T-helper 2 cell treated with Interferon-gamma antibody and Interleukin-4, amounts not matched to agents 5 μg/mL and 100 μg/mL, for 36 hours (primary cell): ENCODE measurements at places on chromosomes 12 and 14.

- DNase-seq: no peak
Observed at GRCh38 chr12:31267966-31268365, 58.0 kb downstream of the SINHCAF start.

DNA sequence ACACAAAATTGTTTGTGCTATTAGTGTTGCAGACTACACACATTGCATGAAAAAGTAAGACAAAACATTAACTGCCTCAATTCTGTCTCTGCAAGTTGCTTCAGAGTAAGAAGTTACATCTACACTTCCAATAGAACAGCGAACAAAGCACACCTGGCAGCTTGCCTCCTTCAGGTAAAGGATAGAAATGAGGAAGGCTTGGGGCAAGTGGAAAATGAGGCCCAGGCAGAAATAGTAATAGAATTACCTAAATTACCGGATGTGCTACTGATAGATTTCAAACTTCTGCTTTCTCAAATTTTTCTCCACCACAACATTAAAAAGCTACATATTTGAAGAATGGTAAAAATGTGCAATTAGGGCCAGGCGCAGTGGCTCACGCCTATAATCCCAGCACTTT, 37.7 kb downstream of the CCDC175 start:
- no peak for DNase-seq

DNA sequence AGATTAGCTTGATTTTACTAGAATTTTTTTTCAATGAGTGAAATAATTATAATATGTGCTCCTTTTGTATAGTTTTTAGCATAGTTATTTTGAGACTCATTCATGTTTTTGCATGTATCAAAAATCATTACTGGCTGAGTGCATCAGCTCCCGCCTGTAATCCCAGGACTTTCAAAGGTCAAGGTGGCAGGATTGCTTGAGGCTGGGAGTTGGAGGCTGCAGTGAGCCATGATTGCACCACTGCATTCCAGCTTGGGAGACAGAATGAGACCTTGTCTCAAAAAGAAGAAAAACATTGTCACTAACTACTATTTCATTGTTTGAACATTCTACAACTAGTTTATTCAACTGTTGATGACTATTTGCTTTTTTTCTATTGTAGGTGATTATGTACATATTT, 802.7 kb downstream of the SLC16A7 start:
- DNase-seq: no peak

GRCh38 chr14:23168246-23168645, 15.2 kb downstream of the SLC7A8 start:
- DNase-seq: no peak

- no peak for DNase-seq
Observed at GRCh38 chr12:64672925-64673409, 62.7 kb downstream of the RASSF3 start.

DNA sequence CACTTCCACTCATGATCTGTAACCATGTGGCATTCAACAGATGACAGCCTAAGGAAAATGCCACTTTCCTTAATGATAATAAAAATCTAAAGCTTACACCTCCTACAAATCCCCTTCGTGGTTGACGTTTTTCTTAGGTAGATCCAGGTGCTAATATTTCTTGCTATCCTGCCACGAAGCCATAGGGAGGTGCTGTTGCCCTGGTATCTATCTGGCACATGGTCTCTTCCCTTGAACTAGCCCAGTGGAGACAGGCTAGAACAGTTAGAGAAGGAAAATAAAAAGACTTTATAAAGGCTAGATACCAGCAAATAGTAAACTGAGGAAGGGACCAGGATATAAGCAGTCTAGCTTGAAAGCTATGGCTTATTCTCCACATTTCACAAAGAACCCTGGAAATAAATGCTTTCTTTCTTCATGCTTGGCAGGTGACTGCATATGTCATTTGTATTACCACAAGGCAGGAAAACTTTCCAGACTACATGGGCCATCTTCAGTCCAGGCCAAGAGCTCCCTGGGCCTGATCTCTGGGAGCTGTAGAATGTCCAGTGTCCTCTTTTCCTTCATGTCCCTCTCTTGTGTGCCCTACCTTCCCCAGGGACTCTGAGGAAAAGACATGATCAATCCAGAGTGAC, 15.3 kb downstream of the SPIC start:
- no peak for DNase-seq

- no peak for DNase-seq
Observed at GRCh38 chr14:52000019-52000582, 10.8 kb downstream of the RTRAF start.

DNA sequence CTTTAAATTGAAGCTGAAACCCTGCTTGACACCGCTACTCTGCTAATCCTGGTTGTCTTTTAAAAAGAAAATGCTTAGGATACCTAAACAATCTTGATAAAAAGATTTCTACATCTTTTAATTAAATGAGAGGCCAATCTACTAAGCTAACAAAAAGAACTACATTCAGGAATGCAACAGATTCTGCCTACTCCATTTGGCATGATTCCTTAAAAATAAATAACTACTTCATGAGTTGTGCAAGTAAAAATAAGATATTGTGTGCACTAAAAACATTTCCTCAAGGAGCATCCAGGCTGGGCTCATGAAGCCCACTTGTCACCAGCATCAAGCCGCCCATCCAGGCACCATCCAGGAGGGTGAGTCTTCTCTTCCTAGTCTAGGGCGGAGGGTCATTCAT, 197.5 kb downstream of the PAX9 start:
- DNase-seq: no peak

DNA sequence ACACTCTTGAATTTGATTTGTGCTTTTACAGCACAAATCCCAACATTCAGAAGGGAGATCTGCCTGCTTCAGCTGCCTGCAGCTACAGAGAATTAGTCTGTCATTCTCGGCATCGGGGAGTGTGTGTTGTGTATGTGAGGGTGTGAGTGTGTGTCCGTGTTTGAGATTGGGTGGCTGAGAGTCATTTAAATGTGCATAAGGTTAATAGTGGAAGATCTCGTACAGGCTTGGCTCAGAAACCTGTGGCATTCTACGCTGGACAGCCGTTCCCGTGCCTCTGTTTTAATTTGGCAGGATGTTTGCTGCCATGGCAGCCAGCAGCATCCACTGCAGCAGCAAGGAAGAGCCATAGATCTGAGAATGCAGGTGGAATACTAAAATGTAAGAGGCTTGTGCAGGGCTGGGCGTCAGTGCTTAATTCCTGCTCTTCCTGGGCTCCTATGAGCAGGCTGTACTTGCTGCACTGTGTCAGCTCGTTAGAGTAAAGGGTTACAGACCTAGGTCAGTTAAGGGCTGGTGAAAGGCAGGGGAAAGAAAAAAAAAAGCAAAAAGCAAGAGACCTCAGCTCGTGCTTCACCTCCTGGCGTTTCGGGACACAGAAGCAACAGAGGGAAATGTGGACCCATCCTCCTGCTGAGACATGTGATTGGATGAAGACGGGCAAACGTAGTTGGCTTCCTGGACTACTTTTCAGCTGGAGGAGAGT, 205.4 kb downstream of the NAV3 start:
- no peak for DNase-seq

GRCh38 chr12:43038991-43039390, 449.4 kb upstream of the PRICKLE1 start:
- no peak for DNase-seq

- DNase-seq: no peak
Observed at GRCh38 chr12:47935184-47935583, 28.2 kb upstream of the TMEM106C start.

DNA sequence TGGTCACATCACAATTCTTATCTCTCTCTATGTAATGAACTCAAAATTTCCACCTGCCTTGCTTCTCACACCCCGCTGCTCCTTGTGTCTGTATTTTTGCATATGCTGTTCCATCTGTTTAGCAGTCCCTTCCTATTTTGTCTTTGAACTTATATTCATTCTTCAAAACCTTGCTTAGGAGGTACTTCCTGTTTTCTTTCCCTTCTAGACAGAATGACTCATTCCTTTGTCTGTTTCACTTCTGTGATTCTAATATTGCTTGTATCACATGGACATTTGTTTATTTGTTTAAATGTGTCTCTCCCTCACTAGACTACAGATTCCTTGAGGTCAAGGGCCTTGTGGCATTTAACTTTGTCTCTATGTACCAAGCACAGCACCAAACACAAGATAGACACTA, 424.2 kb downstream of the ETNK1 start:
- DNase-seq: no peak

DNA sequence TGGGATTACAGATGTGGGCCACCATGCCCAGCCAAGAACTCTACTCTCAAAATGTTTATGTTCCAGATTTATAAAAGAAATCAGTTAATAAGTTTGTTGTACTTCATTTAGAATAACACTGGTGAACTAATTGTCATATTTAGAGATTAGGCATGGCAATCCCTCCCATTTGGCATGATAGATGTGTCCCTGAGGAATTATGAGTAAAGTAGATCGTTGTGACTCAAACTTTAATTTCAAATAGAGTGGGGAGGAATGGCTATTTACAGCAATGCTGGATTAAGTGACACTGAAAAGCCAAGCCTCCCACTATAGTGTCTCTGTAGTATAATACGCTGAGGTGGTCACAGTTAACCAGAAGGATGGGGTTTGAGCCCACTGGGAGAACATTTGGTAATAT, 39.3 kb upstream of the RTRAF start:
- no peak for DNase-seq

DNA sequence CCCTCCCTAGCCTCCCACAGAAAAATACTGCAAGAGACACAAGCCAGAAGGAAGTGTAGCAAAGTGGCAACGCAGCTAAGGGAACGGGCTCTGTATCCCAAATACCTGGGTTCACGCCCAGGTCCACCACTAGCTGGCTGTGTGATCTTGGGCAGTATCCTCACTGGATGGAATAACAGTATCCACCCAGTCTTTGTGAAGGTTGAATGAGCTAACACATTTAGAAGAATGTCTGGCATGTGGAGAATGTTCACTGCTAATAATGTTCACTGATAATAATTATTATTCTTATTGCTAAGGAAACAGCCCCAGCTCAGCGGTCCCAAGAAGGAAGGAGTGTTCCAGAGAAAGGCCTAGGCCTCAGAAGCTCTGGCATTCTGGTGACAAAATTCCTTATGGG, 70.9 kb downstream of the VWF start:
- no peak for DNase-seq

DNA sequence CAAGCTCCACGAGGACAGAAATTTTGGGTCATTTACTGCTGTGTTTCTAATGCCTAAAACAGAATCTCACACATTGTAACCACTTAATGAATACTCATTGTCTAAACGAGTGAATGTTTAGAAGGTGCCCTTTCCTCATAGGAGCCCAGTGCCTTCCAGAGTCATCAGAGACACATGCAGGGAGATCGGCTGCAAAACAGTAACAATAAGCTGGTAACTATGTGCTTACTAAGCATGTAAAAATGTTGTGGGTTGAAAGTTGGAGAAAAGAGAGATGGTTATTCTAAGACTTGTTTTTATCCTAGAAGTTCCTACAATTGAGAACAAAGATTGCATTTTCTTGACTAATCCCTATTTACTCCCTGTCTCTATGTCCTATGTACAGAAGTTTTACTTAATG, 7.4 kb downstream of the TESPA1 start:
- no peak for DNase-seq

DNA sequence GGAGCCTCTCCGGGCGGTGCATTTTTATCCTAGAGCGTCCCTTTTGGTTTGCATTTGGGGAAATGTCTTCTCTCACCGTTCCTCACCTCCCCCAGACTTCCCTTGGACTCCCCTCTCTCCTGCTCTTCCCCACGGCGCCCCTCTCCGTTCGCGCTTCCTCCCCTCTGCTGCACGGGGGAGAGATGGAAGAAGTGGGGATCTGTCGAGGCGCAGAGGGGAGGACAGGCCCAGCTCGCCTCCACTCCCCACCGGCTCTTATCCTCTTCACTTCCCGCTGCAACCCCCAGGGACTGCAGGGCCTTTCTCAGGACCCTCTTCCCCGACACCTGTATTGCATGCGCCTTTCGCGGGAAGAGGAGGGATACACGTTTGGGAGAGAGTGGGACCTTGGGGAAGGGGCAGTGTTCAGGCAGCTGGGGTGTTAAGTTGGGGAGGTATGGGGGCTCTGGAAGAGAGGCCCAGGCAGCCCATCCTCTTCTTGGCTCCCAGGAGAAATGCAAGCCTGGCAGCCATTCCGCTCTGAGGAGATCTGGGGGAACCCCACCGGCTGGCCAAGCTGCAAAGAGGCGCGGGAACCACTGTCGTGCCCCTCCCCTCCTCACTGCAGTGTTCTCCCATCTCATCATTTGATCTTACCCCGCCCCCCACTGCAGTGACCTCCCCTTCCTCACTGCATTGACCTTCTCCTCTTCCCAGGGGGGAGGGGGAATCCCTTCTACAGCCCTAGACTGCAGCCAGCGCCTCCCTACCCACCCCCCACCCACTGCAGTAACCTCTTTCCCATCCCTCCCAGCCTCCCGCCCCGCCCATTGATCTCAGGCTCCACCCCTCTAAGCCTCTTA, 788 bp downstream of the ENO2 start:
- no peak for DNase-seq

DNA sequence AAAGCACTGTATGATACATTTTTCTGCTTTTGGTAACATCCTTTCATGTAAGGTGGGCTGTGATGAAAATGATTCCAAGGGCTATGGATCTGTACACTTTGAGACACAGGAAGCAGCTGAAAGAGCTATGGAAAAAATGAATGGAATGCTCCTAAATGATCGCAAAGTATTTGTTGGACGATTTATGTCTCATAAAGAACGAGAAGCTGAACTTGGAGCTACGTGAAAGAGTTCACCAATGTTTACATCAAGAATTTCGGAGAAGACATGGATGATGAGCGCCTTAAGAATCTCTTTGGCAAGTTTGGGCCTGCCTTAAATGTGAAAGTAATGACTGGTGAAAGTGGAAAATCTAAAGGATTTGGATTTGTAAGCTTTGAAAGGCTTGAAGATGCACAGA, 22.1 kb upstream of the SRGAP1 start:
- no peak for DNase-seq

GRCh38 chr12:20757-21156, 45.8 kb upstream of the IQSEC3 start:
- no peak for DNase-seq

- DNase-seq: no peak
Observed at GRCh38 chr14:71452987-71453386, 479.2 kb upstream of the RGS6 start.

DNA sequence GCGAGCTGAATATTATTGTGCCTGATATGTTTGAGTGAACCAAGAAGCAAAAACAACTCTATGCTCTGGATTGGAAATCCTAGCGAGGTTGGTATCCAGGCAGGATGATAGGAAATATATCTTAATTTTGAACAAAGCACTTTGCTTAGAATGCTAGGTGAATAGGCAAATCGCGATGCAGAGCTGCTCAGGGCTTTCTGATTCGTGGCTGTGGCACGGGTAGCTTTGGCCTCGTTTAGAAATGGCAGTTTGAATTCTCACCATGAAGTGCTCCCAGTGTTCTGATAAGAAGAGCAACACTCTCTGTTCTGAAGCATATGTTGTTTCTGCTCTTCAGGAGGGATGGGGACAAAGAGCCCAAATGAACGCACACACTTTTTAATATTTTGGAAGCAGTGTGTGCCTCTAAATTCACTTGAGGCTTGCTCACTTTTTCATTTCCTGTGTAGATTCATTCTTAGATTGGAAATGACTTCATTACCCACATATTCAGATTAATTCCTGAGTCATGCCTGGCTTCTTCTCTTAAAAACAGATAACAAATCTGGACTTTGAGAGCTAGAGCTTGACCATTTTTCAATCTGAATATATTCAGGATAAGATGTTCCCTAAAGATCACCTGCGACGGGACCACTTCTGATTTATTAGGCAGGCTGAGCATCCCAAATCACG, 200.9 kb downstream of the RPAP3 start:
- DNase-seq: no peak
